ENCODE measurements at places on chromosomes 6 and 20. TPM values are rescaled to one million over a fixed set of nuclear protein-coding genes. Genes with fewer than 3 reads are reported as not detected.
A peak's percentile ranks its signal among the peaks of the same experiment; 100 is the strongest.

The CPXM1 gene
- polyA plus RNA-seq = 18.9 TPM

The PRKN gene
- polyA plus RNA-seq = 0.06 TPM

The SDHAF4 gene
- polyA plus RNA-seq = 4.4 TPM

The SFT2D1 gene
- polyA plus RNA-seq = 24.3 TPM

The TMEM74B gene
- polyA plus RNA-seq = 0.26 TPM

The SASH1 gene
- polyA plus RNA-seq = 18.5 TPM

The C6orf163 gene
- 0.29 TPM for polyA plus RNA-seq

The TSPO2 gene
- polyA plus RNA-seq = not detected

GRCh38 chr6:5208057-5208456 lies 52.7 kb downstream of the LYRM4 start:
- DNase-seq = no peak

DNA sequence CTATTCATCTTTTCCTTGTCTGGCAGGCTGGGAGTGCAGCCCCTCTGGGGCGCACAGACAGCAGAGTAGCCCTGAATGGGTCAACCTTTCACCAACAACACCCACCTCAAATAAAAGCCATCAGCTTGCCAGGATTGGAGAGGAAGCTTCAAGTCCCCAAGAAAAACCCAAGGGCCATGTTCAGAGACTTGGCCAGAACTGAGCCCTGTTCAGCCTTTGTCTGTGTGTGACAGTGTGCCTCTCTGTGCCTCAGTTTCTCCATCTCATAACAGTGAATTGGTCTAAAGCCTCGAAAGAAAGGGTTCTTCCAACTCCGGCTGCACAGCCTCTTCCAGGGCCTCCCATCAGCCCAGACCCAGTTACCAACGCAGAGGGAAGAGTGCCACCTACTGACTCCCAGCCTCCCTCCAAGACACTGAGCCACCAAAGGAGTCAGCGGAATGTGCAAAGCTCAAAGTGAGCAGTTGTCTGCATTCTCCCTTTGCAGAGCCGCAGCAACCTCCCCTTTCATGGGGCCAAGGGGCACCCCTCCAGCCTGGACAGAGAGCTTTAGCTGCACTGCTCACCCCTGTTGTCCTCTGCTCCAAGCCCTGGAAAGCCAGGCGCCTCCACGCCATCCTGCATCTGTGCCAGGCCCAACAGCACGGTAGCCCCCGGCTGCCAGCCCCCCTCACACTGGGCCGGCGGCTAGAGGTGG lies 82.7 kb upstream of the TOP1 start:
- peak; percentile 56 for DNase-seq

- DNase-seq = no peak
These were observed 28.1 kb downstream of the ROS1 start for GRCh38 chr6:117397536-117398227.

GRCh38 chr6:36860126-36860525 lies 14.5 kb downstream of the PPIL1 start:
- DNase-seq = no peak

DNA sequence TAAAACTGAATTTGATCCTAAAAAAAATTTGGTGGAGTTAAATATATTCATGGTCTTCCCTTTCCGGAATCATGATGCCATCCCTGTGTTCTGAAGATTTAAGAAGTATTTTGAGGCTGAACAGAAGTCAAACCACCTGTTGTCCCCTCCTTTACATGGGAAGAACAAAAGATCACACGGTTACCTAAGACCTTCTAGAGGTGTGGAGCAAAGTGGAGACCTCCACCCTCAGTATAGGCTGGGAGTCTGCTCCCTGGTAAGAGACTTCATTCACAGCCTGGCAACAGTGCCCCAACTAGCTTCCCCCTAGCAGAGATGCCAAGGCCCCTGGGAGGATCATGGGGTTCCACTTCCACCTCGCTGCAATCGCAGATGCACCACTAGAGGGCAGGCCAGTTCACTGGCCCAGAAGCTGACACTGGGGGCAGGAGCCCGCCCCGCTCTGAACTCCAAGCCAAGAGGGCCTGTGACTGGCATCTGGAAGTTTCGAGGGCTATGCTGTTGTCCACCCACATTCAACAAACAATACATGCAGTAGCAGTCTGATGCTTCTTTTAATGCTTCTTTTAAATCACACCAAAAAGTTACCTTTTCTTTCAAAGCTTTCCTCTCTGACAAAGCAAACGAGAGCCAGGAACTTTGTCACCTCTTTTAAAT lies 19.5 kb upstream of the UBE2J1 start:
- DNase-seq = peak; percentile 61

- no peak for DNase-seq
These were observed 162.1 kb upstream of the ZNF337 start for GRCh38 chr20:25858495-25859425.

GRCh38 chr20:47421076-47421475 lies 64.6 kb upstream of the ZMYND8 start:
- DNase-seq = no peak

- DNase-seq = no peak
These were observed 71.2 kb upstream of the PLCB4 start for GRCh38 chr20:8997701-8998117.

GRCh38 chr20:16678779-16679178 lies 51.0 kb upstream of the SNRPB2 start:
- DNase-seq = no peak

GRCh38 chr6:98036344-98036923 lies 753.4 kb upstream of the MMS22L start:
- no peak for DNase-seq

DNA sequence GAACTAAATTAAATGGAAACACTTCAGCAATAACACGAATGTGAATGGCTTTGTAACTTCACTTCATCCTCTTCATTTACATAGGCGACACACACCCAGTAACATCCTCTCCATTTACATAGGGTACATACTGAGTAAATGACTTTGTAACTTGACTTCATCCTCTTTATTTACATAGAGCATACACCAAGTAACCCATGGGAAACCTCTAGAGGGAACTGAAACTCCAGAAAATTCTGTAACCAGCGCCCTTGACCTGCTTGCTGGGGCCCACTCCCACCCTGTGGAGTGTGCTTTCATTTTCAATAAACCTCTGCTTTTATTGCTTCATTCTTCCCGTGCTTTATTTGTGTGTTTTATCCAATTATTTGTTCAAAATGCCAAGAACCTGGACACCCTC lies 81.6 kb upstream of the OPRM1 start:
- DNase-seq = no peak

- DNase-seq = peak; percentile 68
These were observed 201.2 kb upstream of the SMLR1 start for GRCh38 chr6:130625825-130626527.

DNA sequence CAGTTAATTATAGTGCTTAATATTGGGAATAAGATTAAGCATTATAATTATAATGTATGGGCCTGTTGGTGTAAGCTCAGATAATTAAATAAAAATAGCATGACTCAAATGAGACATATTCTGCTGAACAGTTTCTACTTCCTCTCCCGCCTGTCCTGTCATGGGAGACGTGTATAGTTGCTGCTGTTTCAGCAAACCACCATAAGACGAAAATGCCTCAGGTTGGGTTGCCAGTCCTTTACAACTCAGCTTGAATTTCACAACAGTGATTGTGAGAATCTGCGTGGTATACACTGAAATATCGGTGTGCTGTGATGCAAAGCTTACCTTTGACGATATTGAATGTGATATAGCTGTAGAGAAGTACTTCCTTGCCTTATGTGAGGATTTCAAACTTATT lies 99.5 kb downstream of the POPDC3 start:
- DNase-seq = no peak

GRCh38 chr6:26475823-26476729 lies 18.3 kb downstream of the BTN2A1 start:
- DNase-seq = no peak

DNA sequence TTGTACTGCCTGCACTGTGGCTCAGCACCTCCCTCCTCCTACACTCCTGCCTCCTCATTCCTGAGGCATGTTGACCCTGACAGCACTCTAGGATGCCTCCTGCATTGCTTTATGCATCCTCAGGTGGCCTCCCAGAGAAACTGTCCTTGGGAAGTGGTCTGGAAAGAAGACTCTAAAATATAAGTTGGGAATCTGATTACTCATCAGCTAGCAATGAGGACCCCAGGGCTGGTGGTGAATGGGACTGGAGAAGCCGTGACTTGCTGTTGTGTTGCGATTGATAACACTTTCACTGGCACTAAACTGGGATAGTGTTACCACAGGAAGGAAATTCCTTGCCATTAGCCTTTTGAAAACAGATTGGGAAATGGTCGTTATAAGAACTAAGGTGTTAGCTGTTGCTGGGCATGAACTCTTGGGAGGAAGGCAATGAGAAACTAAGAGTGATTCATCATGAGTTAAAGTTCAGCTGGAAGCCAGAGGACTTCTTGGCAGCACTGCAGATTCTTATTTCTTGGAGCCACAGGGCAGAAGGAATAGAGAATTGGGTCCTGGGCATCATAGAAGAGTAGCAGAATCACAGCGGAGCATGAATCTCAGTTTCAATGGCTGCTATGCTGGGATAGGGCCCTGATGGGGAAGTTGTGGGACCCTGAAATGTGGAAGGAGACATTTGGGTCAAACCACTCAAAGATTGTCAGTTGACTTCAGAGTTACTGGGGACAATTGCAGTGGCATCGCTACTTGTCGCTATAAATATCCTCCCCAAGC lies 10.1 kb upstream of the SIRPD start:
- DNase-seq = peak; percentile 91

DNA sequence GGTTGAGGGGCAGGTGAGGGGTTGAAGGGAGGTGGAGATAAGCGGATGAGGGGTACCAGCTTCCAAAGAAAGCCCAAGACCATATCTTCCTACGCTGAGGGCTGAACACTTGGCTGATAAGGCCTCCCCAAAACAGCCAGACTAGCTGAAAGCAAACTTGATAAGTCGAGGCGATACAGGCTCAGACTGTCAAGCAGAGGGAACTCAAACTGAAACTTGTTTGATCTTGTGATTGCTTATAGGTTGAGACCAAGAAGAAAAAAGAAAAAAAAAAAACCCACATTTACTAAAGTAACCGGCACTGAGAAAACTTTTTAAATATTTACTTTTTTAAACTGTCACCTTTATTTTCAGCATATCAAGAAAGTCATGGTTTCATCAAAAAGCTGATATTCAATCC lies 73.6 kb downstream of the TRERF1 start:
- no peak for DNase-seq

DNA sequence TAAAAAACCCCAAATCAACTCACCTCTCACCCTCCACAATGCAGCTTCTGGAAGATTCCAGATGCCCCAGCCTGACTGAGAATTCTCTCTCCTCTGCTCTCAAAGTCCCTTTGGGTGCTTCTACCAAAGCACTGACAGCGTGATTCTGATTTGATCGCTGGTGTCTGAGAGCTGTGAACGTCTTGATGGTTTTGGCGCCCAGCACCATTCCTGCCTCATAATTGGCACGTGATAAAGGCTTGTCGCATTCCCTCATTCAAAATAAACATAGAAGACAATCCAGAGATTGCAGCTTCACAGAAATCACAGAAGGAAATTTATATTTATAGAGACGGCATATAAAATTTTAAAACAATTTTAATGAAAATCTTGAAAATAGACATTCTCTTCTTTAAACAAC lies 24.1 kb upstream of the ECI2 start:
- no peak for DNase-seq

- peak; percentile 28 for DNase-seq
These were observed 13.3 kb downstream of the GRM4 start for GRCh38 chr6:34132486-34133185.

DNA sequence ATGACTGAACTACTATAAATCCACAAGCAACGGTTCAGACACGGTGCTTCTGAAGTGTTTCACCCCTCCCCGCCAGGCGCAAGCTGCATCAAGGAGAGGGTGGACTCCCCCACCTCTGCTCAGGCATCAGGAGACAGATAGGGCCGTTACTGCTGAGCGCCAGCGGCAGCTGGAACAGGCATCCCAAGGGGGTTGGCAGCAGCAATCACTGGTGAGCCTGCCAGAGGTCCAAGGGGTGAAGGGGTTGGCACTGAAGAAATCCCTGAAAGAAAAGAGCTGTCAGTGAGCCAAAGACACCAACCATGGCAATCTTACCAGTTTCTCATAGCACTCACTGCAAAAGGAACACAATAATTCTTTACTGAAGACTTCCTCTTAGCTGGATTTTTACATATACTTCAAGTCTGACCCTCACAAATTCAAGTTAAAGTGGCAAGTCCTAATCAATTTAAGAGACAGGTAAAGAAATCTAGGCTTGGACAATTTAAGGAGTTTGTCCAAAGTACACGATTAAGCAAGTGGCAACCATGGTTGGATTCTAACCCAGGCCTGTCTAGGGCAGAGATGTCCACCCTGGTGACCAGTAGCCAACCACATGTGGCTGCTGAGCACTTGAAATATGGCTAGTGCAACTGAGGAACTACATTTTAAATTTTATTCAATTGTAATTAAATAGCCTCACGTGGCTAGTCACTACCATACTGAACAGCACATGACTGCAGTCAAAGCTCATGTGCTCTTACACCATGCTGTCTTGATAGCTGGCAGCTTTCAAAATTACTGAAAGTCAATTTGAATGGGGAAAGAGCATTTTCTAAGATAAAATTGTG lies 21.7 kb upstream of the TBC1D20 start:
- DNase-seq = peak; percentile 2

DNA sequence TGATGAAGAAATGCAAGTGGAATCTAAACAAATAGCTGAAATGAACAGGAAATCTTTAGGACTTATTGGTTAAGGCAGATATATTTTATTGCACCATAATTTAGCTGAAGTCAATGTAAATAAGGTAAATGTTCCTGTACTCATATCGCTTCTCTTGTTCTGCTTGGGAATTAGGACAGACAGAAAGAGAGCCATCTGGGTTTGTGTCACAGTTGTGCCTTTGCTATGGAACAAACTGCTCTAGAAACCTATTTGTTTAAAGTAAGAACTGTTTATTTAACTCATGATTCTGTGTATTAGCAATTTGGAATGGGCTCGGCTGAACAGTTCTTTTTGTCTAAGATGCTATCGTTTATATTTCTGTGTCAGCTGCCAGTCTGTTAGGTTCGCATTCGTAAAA lies 143.8 kb upstream of the KHDRBS2 start:
- no peak for DNase-seq

DNA sequence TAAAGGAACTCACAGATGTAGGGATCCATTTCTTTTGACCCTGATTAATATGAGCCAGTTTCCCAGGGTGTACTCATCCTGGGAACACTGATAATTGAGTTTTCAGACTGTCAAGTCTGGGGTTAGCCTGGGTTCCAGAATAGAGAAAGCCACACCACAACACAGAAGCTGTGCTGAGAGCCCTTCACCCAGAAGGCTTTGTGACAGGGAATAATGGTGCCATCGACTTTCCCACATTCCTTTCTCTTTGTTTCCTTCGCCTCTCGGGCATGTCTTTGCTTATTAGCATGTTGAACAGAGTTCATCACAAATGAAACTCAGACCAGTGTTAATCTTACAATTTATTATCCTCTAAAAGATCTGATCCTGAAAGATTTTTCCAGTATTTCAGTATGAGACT lies 95.0 kb downstream of the TCP11 start:
- no peak for DNase-seq

Data from endothelial cell of umbilical vein (primary cell).